ENCODE measurements at places on chromosomes 6 and 20.

GRCh38 chr6:123811378-123811777 lies 7.7 kb downstream of the NKAIN2 start:
- DNase-seq, result no peak

DNA sequence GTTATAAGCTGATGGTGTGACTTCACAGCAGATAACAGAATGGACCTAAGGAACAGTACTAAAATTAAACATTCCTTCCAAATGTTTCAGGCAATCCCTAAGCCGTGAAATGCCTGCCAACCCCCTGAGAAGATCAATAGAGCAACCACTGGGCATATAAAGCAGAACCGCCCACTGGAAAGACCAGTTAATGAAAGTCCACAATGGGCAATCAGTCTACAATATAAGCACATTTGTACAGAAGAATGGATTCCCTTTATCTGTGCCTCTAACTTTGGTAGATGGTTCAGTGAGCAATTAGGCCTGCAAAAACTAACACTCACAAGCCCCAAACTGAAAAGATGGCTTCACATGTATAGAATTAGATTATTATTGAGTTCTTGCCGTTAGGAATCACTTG lies 286.6 kb downstream of the UBE3D start:
- no peak for DNase-seq

DNA sequence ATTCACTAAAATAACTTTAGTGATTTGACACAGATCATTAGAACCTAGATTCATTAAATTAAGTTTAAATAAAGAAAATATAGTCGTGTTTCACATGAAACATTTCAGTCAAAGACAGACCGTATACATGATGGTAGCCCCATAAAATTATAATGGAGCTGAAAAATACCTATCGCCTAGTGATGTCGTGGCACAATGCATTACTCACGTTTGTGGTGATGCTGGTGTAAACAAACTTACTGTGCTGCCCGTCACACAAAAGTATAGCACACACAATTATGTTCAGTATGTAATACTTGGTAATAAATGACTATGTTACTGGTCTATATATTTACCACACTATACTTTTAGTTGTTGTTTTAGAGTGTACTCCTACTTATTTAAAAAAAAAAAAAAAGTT lies 17.3 kb downstream of the DST start:
- DNase-seq, result no peak

DNA sequence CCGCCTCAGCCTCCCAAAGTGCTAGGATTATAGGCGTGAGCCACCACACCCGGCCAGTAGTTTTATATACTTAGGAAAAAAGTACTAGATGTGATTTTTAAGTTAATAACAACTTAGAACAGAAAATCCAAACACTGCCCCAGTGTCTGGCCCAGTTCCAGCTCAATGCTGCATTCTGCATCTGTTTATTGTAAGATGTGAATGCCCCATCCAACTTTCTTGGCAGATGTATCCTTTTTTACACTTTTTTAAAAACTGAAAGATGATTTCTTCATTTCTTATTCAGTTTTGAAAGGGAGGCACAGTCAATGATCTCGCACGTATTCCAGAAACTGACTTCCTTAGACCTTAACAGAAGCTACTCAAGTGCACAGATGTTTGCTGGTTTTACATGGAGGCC lies 85.6 kb upstream of the SRSF6 start:
- no peak for DNase-seq

DNA sequence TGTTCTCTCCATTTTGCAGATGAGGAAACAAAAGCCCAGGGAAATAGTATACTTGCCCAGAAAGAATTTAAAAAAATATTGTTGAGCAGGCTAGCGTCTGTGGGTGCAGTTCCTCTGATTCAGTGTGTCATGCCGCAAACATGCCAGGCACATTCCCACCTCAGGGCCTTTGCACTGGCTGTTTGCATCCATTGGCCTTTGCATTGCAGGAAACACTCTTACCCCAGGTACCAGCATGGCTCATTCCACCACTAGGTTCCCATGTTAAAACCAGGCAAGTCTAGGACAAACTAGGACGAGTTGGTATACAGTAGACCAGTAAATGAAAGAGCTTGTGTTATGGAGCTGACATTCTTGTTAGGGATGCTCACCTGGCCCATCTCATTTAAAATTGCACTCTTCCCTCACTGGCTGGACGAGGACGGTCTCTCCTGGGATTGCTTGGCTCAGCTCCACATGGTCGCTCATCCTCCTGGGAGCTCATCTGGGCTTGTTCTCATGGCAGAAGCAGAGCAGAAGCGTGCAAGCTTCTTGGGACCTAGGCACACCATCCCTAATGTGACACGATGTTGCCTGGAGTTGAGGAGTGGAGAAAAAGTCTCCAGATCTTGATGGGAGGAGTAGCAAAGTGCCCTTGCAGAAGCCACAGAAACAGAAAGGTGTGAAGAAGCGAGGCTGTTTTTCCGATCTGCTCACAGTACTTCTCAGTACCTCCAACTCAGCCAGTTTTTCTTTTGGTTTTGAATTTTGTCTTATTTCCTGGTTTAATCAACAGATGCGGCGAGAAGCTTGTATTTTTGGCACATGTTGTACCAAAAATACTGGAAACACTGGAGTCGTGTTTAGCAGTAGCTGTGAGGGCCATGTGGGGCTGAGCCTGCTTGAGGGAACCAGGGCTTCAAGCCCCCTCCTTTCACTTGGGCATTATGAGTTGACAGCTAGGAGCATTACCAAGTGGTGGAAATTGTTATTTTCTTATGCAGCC lies 13.9 kb downstream of the ZNF831 start:
- DNase-seq, result no peak

GRCh38 chr20:34940081-34940481 lies 15.5 kb downstream of the GSS start:
- no peak for DNase-seq

DNA sequence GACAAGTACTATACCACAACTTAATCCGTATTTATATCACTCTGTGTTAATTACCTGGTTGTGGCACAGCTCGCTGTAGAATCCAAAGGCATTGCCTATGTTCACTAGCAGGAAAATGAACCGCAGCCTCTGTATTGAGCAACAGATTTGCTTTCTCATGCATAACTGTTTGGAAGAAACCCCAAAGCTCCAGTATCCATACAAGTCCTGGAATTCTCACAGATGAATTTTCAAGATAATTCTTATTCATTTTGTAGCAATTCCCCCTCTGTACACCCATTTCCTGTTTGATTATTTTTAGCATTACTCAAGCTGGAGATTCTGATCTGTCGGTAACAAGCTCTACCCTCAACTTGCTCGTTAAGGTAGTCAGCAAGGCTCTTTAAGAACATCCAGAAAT lies 63.5 kb downstream of the STMND1 start:
- DNase-seq, result no peak

GRCh38 chr6:167566711-167567141 lies 241.8 kb downstream of the TTLL2 start:
- no peak for DNase-seq

- no peak for DNase-seq
These were observed 72.7 kb downstream of the KHDC1L start for GRCh38 chr6:73152556-73152955.

DNA sequence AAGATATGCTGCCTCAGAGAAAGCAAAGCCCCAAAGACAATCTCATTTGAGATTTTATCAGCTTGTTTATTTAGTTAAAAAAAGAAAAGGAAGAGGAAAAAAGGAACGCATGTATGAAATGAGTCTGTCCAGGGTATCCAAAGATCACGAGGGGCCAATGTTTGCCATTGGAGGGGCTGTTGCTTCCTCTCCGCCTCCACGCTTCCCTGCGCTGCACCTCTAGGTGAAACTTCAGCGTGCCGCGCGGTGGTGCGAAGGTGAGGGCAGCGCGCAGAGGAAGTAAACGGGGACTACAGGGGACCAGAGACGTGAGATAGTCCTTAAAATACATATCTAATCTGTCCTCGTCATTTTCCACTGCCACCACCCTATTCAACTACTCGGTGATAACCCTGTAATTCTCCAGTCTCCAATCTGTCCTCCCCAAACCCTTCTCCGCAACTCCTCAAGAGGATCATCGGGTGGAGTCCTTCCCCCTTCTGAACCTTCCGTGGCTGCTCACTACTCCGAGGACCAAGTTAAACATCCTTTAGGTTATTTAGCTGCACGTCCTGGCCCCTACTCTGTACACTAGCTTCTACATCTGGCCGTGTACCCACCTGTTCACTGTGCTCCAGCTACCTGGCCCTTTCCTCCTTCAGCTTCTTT lies 1.1 kb upstream of the DCBLD1 start:
- DNase-seq, result no peak

- DNase-seq, result no peak
These were observed 31.7 kb upstream of the RAB22A start for GRCh38 chr20:58277578-58278472.

Data from NCI-H2107 (cell line).